Right renal pelvis (tissue), 4 donors: ENCODE measurements at places on chromosomes 1 and 21.

GRCh38 chr1:174153085-174153824 is 6.1 kb upstream of the RABGAP1L start:
- DNase-seq: no peak

- DNase-seq: no peak
Measured at GRCh38 chr1:115113766-115114165, 24.5 kb upstream of the TSPAN2 start.

GRCh38 chr1:29372108-29372507 is 135.8 kb downstream of the PTPRU start:
- DNase-seq: no peak

- DNase-seq: no peak
Measured at GRCh38 chr1:228152097-228152917, 2.6 kb downstream of the GJC2 start.

DNA sequence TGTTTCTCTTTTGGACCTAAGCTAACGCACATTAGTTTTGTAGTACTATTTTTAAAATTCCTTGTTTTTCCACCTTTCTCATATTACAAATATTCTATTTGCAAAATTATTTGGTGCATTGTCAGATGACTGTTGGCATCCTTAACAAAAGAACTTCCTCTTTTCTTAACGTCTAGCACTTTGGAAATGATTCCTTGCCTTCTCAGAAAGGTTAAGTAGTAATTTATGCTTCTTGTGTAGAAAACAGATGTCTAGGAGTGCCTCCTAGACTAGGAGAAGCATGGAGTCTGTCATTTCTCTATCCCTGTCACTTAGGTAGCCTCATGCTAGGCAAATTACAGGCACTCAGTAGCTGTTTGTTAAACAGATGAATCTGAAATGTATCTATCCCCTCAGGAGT is 64.4 kb downstream of the HSPA13 start:
- no peak for DNase-seq

- DNase-seq: no peak
Measured at GRCh38 chr1:30405631-30406212, 317.7 kb downstream of the MATN1 start.

DNA sequence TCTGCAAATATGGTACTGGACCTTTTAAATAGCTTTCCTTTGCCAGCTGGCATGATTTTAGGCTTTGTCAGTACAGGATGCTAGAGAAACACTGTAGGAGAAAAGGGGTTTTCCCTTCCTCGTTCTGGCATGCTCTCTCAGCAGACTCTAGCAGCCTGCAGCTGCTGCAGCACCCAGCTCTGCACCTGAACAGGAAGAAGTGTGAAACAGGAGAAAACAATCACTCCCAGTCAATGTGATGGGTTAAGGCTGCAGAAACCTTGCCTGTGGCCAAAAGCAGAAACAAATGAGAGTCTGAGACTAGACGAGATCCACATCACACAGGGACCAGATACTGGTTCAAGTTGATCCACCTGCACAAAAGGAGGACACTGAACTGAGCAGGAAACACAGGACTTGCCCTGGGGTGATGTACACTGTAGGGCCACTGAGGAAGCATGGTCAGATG is 21.2 kb downstream of the OVGP1 start:
- DNase-seq: no peak

GRCh38 chr1:24319312-24319863 is at the start of gene GRHL3:
TSS of gene GRHL3 (plus strand) at chr1:24319357. CDS start at chr1:24319552, 195 bp downstream.
- DNase-seq: no peak
